Stimulated activated CD8-positive, alpha-beta memory T cell treated with anti-CD3 and anti-CD28 coated beads, Interleukin-15, amount 100 ng/mL, for 24 hours (primary cell): ENCODE measurements at places on chromosomes 1 and 21.

GRCh38 chr1:97895278-97895677 lies 25.6 kb downstream of the DPYD start:
- no peak for DNase-seq

DNA sequence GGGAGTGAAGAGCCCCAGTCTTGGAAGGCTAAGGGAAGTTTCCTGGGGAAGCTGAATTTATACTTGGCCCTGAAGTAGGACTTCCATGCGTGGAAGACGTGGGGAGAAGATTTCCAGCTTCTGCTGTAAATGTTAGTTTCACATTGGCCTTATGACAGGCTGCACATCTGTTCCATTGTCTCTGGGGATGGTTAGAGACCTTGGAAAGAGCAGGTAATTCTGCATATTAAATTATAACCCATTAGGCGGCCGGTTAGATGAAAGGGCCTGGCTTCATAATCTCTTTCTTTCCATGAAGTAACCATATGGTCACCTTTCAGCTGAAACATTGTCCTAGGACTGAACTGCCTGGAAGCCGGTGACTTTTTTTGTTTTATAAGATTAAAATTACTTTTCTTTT lies 37.5 kb downstream of the DPT start:
- DNase-seq = no peak

GRCh38 chr1:202186327-202186726 lies 7.3 kb upstream of the LGR6 start:
- DNase-seq = no peak

DNA sequence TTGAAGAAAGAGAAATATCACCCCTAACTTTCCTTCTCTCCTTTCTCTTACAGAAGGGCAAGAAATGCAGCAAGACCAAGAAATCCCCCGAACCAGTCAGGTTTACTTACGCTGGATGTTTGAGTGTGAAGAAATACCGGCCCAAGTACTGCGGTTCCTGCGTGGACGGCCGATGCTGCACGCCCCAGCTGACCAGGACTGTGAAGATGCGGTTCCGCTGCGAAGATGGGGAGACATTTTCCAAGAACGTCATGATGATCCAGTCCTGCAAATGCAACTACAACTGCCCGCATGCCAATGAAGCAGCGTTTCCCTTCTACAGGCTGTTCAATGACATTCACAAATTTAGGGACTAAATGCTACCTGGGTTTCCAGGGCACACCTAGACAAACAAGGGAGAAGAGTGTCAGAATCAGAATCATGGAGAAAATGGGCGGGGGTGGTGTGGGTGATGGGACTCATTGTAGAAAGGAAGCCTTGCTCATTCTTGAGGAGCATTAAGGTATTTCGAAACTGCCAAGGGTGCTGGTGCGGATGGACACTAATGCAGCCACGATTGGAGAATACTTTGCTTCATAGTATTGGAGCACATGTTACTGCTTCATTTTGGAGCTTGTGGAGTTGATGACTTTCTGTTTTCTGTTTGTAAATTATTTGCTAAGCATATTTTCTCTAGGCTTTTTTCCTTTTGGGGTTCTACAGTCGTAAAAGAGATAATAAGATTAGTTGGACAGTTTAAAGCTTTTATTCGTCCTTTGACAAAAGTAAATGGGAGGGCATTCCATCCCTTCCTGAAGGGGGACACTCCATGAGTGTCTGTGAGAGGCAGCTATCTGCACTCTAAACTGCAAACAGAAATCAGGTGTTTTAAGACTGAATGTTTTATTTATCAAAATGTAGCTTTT lies 2.4 kb downstream of the CCN1 start:
- no peak for DNase-seq

DNA sequence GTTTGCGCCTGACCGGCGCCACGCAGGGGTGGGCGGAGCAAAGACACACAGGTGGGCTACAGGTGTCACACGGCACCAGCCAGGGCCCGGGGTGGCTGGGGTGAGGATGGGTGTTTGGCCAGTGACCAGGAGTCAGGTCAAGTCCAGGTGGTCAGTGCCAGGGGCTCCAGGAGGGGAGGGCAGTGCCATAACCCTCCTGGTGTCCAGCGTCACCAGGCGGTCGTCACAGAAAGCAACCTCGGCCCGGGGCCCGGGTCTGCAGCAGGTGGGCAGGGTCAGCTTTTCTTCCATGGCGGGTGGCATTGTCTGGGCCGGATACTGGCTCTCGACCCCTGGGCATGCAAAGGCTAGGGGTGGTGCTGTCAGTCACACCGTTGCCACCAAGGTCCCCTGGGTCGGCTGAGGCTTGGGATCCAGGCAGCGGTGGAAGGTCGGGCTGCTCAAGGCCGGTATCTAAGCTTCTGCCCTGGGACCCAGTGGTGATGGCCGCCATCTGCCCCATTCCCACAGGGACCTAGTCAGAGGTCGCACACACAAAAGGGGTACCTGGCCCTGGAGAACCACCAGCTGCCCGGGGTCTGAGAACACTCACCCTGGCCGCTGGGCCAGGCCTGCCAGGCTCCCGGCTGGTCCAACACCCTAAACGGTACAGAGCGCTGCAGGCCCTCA lies 1.8 kb downstream of the FNDC10 start:
- no peak for DNase-seq
